Esophagus squamous epithelium (tissue), 5 donors: ENCODE measurements at places on chromosomes 12 and 14. TPM values are rescaled to one million over a fixed set of nuclear protein-coding genes. Genes with fewer than 3 reads are reported as not detected.

- DNase-seq: no peak
Observed at GRCh38 chr12:124665511-124665910, 98.1 kb upstream of the NCOR2 start.

- DNase-seq: no peak
Observed at GRCh38 chr14:93753647-93754046, 34.6 kb downstream of the PRIMA1 start.

- no peak for DNase-seq
Observed at GRCh38 chr14:21558703-21559170, 21.1 kb downstream of the OR10G3 start.

DNA sequence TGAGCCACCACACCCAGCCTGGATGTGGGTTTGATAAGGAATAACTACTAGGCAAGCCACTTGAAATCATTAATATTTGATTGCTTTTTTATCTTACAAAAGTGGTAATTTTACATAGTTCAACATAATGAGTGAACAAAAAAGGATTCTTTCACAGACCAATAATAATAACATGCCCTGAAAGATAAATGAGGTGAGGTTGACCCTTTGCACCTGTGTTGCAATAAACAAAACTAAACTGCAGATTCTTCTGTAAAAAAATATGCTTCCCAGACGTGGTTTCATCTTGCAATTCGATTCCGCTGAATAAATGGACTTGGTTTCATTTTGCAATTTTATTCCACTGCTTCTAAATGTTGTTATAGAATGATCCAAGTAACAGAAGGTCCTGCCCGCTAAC, 1514.9 kb upstream of the TMEM132C start:
- no peak for DNase-seq

DNA sequence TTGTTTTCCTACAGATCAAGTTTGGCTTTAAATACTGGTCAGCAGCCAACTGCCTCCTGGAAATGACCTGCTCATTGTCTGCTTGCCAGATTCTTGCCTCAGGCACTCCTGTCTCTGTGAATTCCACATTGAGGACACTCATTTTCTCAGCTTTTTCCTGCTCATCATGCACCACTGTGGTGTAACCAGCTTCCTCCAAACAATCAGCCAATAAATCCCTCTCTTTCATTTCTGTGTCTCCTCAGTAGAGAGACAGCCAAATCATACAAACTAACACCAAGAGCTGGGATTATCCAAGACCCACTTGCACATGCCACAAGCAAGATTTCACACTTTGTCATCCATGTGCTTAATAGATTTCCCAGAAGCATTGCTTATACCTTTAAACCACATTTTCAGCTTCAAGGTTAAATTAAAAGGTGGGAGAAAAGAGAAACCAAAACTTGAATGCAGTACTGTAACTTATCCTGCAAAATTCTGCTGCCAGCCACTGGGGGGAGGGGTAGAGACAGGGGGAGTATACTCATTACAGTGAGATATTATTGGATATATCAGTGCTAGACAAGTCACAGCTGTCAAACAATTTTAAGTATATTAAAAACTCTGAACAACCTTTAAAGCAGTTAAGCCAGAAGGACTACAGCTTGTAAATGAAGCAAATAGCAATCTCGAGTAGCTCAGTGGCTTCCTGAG, 105.0 kb downstream of the PPP2R5E start:
- DNase-seq: no peak

DNA sequence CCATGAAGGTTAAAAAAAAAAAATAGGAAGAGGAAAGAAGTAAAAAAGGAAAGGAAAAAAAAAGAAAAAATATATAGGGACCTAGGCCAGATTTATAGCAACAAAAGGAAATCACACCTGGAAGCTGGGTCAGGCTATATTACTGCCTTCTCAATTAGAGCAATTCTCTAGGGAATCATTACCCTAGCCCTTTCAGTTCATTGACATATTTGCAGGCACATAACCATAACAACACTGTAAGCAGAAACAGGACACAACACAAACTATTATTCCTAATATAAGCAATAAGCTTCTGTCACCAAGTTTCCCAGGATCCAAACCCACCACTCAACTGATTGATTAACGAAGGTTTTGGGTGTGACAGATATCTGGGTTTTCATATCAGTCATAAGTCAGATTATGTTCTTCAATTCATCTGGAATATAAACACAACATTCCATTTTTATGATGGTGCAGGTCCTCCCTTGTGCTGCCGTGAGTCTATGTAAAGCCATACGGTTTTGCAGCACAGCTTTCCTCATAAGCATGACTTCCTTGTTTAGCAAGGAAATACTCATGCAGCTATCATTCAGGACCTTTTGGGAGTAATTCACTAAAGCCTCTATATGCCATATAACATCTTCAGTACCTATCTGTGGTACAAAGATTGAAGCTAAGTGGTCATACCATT, 4.2 kb downstream of the PCNX4 start:
- DNase-seq: no peak

- DNase-seq: no peak
Observed at GRCh38 chr12:40253936-40254335, 29.1 kb downstream of the LRRK2 start.

Gene EFCAB11
- 5.4 TPM for total RNA-seq

Gene RFX4
- not detected for total RNA-seq

Gene STAT6
- total RNA-seq: 116 TPM

Gene OVCH1
- total RNA-seq: not detected

Gene C1S
- 25.2 TPM for total RNA-seq
